ENCODE measurements at places on chromosomes 16 and 17.

DNA sequence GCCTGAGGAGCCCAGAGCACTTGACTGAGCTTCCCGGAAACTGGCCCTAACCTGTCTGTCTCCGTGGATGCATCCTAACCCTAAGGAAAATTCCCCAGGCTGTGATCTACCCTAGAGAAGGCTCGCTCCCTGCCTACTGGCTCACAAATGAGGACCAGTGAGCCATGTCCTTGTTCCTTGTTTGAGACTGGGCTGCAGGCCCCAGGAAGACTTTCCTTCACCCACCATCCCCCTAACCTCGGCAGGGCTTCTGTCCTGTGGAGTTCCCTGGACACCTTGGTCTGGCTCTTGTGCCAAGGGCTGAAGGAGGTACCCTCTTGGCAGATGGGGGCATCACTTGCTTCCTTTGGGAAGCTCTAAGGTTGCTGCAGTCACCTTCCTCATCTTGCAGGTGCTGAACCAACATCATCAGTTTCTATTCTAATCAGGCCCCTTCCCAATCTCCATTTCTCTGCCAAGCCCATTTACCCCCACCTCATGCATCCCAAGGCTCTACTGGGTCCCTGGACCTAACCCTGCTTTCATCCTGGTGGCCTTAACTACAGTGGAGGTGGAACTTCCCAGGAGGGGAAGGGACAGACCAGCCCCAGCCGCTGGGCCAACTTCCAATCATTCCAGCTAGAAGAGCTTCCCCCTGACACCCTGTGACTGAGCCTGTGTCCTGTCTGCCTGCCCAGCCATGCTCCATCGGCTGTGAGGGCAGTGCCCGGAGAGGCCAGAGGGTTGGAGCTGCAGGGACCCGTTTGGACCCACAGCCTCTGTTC is 12.4 kb downstream of the RNF40 start:
- DNase-seq: no peak

- no peak for DNase-seq
These were observed 355.1 kb downstream of the CDH8 start for GRCh38 chr16:61681124-61681523.

- DNase-seq: no peak
These were observed 773 bp downstream of the NTN3 start for GRCh38 chr16:2471653-2472487.

GRCh38 chr17:42690596-42690995 is 8.3 kb downstream of the CNTNAP1 start:
- no peak for DNase-seq

GRCh38 chr16:87278191-87279093 is 38.8 kb downstream of the C16orf95 start:
- DNase-seq: peak; percentile 71

DNA sequence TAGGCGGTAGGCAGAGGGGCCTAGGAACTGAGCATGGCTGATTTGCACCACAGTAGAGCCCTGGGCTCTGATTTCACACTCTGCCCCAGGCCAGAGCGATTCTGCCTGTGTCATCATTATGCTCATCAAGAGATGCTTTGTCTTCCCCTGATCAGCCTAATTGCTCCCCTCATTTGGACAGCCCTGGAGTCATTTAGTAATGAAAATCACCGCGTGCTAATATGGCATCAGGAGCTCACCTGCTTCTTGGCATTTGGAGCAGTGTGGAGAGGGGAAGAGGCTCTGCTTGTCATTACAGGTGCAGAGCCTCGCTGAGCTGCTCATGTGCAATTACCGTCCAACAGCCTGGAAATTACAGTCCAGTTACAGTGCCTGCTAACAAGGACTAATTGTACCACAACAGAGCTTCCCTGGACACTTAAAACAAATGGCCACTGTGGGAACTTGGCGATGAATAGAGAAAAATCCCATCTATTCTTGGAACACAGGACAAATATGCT is 157.1 kb upstream of the WSCD1 start:
- no peak for DNase-seq

GRCh38 chr17:73976676-73977521 is 226.6 kb upstream of the RPL38 start:
- DNase-seq: peak; percentile 73

DNA sequence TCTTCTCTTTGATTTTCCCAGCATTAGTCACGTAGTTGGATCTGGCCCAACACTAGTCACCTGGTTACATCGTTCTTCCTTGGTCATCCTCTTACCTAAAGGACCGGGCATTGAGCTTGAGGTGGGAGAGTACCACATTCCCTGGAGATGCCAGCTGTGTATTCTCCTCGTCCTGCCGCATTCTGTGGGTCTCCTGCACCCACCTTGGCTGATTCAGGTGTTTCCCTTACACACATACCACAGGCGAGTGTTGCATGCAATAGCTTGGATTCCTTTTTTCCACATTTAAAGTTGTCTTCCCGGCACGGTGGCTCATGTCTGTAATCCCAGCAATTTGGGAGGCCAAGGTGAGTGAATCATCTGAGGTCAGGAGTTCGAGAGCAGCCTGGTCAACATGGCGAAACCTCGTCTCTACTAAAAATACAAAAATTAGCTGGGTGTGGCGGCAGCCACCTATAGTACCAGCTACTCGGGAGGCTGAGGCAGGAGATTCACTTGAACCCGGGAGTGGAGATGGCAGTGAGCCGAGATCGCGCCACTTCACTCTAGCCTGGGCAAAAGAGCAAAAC is 21.6 kb upstream of the CLEC18C start:
- peak; percentile 52 for DNase-seq

DNA sequence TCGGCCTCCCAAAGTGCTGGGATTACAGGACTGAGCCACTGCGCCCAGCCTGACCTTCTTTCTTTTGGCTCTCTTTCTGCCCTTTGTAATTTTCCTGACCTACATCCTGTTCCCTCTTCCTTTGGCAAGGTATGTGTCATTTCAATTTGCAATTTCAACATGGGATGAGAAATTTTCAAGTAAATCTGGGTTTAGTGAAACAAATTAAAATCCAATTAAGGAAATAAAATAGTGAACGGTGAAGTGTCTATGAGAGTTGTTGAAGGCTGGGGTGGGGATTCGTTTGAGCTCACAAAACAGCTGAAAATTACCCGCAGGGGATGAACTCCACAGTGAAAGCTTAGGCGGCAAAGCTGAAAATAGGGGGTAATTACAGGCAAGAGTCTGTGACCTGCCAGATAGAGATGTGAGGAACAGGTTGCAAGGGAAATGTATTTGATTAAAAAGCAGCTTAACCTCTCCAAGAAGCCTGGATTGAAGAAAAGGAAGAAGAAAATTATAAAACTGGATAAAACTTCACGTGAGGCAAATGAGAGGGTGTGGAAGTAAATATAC is 277.7 kb downstream of the UTP18 start:
- no peak for DNase-seq

- no peak for DNase-seq
These were observed 81.0 kb downstream of the MYH11 start for GRCh38 chr16:15775663-15776304.

GRCh38 chr17:7825206-7825990 is 8.6 kb upstream of the KDM6B start:
- peak; percentile 5 for DNase-seq

- DNase-seq: no peak
These were observed 46.9 kb downstream of the PIMREG start for GRCh38 chr17:6491071-6491700.

DNA sequence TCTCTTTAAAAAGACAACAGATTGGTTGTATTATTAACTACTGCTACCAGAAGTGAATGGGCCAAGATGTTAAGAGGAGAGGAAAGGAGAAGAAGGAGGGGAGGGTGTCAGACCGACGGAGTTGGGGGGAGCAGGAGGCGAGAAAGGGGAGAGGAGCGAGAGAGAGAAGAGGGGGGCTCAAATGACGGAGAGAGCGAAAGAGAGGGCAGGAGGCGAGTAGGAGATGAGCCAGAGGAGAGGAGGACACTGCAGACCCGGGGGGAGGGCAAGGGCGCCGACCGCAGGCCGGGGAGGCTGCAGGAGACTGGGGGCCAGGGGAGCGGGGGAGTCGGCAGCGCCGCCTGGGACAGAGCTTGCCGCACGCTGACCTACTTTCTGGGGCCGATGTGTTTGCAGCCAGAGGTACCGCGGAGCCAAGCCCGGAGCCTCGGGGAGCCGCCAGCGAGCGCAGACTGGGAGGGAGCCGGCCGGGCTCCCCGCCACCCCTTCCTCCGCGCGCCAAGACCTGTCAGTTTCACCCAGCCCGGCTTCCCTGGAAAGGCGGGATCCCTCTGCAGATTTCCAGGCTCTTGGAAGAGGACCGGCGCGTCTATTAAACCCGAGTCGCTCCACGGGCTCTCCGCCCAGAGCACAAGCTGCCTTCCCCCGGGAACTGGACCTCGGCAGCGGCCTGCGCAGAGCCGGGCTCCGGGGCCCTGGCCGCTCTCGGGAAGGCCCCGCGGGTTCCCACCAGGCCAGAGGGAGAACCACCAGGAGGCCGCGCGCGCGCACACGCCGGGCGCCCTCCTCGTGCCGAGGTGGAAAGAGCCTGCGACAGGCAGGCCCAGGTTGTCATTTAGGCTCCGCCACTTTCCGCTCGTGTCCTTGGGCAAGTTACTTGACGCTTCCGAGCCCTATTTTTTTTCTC is 74.6 kb downstream of the CMC2 start:
- DNase-seq: peak; percentile 50

GRCh38 chr17:64067657-64068056 is 47.2 kb upstream of the ICAM2 start:
- no peak for DNase-seq

- no peak for DNase-seq
These were observed 622 bp upstream of the CCL16 start for GRCh38 chr17:35981908-35982330.

DNA sequence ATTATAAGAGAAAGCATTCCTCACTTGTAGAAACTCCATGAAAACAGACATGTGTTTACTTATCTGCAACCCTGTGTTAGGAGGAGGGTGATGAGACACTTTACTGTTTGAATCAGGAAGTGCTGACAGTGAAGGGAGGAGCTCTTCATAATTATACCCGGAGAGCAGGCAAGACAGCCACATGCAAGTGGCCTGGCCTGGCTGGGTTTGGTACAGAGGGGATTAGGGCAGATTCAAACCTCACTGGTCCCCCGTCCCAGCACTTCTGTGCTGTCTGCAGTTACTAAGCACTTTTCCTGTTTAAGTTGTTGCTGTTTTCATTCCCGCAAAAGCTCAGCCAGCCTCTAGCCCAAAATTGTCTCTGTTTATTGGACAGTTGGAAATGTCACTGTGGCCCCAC is 78.5 kb downstream of the WWOX start:
- no peak for DNase-seq

GRCh38 chr16:81765969-81766368 is 13.1 kb upstream of the PLCG2 start:
- DNase-seq: no peak

- DNase-seq: no peak
These were observed 35.3 kb downstream of the MRTFB start for GRCh38 chr16:14106457-14106856.

DNA sequence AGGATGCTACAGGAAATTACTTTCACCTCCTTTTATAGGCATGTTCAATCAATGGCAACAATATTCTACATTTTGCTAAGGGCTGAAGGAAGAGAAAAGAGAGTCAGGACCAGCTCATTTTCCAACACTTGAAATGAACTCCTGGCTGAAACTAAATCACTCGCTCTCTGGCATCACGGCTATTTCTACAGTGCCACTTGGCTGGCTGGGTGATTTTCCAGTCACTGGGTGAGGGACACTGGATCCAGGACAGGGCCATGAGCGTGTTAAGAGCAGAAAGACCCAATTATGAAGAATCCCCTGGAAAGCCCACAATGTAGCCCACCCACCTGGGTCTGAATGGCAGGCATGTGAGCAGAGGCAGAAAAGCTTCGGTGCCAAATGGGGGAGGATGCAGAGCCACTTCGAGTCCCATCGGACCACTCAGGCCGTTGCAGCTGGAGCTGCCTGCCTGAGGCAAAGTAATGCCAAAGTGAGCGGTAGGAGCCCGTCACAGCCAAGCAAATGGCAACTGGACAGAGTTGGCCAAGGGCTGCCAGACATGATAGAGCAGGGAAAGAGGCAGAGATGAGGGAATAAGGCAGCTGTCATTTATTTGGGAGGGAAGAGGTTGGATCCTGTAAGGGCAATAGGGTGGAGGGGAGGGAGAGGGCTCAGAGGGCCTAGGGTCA is 246.2 kb downstream of the STX8 start:
- no peak for DNase-seq

GRCh38 chr16:78133919-78134318 is 34.5 kb downstream of the WWOX start:
- no peak for DNase-seq

DNA sequence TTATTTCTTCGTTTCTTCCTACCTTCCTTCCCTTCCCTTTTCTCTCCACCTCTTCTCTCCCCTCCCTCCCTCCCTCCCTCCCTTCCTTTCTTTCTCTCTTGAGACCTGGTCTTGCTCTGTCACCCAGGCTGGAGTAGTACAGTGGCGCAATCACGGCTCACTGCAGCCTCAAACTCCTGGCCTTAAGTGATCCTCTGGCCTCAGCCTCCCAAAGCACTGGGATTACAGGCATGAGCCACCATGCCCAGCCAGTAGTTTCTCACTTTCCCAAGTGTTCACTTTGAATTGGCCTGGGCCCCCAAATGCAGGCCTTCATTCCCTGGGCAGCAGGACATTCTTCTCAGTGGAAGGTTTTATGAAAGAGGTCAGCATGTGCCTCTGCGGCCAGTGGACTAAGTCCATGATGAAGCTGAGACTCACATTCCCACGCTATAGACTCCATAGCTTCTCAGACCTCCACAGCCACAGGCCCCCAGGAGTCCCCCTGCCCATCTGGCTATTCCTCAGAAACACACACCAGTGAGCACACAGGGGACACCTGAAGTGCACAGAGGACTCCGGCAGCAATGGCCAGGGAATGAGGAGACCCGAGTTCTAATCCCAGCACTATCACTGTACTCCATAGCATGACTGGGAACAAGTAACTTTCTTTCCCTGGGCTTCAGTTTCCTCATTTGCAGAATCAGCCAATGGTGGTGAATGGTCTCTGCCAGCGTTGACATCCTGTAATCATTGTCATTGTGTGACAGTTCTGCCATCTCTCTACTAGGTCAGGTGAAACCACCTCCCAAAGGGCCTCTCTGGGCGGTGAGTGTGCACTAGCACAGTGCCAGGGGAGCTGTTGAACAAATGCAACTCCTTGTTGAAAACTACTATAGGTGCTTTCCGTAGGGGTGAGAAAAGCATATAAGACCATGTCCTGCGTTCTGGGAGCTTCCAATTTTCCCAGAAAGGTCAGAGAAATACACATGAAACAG is 69.2 kb upstream of the TBX2 start:
- no peak for DNase-seq

GRCh38 chr16:80971819-80972218 is 34.9 kb downstream of the CMC2 start:
- DNase-seq: no peak

DNA sequence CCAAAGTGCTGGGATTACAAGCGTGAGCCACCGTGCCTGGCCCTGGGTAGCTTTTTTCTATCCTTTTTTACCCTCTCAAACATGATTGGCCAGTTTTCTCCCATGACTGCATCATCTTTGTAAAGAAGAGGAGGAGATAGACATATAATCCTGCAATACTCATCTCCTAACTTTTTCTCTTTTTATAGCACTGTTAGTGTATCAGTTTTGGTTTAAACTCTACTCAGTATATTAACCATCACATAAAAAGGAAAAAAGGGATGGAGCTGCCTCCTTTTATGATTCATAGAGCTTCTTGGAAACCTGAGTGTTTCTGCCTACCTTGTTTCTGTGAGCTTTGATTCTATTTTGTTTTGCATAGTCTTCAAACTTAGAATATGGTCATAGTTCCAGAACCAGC is 12.0 kb upstream of the TMEM106A start:
- no peak for DNase-seq

GRCh38 chr16:768428-768827 is 7.9 kb downstream of the MSLN start:
- no peak for DNase-seq
